Caudate nucleus (tissue), 63 donors: ENCODE measurements at places on chromosomes 1 and 21.

DNA sequence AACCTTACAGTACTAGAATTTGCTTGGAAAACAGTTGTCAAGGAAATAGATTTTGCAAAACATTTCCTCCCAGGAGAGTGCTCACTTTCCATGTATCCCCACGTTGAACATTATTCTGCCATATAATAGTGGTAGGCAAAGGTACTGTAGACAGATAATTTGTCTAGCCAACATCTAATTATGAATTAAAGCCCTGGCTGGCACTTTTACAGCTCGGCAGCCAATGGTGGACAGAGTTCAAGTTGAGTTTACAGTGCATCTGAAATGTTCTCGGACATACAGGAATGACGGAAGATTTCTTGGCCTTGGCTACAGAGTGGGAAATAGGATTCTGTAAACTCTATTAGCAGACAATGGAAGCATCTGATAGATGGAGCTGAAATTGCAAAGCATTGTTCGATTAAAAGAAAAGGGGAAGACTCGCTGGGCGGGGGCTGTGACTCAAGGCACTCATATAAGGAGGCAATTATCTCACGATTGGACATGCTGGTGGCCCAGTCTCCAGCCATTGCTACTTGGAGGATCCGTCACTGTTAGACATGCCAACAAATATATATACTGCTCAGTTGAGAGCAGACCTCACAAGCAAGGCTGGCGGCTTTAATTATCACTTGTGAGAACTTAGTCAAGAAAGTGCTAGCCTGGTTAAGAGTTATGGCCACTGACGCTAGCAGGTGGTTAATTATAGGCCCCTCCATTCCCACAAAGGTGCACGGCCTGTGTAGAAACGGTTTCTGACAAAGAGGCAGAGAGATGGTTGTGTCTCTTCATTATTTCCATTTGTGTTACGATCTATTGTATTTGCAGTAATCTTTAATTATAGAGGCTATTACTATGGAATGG, 48.0 kb downstream of the MAN1C1 start:
- no peak for DNase-seq

DNA sequence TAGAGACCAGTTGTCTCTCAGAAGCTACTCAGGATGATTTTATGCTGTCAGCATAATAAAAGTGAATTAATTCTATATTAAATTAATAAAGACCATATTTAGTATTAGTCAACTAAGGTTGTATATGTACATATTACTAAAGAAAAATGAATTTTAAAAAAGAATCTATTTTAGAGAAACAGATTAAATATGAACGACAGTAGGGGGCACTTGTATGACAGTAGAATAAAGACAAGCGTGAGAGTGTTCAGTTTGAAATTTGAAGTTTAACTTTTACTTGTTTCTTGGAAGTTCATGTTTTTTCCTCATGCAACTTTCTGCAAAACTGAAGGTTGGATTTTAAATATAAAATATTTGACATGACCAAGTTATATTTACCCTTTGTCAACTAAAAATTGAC, 67.9 kb upstream of the MACF1 start:
- no peak for DNase-seq

DNA sequence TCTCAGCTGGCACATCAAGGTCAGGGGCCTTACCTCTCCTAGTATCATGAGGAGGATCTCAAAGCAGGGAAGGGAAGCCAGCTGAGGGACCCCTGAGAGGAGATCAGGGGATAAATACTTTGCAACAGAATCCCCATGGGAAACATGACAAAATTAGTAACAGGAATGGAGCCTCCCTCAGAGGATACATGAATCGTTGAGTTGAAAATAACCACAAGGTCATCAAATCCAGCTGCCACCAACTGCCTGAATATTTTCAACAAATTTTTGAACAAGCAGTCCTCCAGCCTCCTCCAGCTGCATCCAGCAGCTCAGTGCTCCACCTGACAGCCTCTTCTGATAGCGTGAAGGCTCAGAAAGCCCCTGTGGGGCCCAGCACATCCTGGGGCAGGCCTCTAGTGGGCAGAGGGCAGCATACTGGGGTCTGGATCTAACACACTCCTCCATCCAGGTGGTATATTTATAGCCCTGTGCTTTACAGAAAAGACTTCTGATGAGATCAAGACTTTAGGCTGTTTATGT, 404.3 kb downstream of the NTNG1 start:
- DNase-seq, result no peak

GRCh38 chr1:53125122-53125521, 17.3 kb downstream of the SLC1A7 start:
- DNase-seq, result no peak
